ENCODE measurements at places on chromosomes 3 and 15.

DNA sequence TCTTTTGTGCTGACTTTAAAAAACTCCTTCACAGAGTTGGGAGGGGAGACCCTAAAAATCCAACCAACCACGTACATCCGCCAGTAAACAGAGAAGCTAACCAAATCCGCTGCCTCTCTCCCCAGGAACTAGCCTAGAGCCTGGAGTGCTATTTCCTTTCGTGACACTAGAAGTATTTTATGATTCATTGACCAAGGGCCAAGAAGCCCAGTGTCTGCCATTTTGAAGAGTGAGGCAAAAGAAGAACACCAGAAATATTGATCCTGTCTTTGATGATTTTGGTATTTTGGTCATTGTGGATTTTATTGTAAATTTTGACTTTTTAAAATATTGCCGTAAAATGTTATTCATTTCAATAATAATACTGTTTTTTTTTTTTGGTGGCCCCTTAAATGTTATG lies 10.5 kb upstream of the CTSH start:
- DNase-seq: no peak

DNA sequence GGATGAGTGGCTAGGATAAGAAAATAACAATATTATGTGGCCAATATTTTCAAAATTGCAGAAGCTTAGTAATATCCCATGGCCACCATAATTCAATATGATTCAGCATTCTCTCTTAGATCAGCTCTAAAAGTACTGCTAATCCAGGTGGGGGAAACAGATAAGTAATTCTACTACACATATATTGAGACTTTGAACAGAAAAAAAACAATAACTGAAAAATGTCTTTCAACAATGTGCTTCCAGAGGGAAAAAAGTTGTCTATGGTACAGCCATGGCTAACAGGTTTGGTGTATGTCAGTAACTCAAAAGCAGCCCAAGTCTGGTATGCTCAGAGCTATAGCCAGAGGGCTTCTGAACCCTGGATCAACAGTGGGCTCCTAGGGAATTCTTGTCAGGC lies 42.4 kb upstream of the PPIB start:
- no peak for DNase-seq

DNA sequence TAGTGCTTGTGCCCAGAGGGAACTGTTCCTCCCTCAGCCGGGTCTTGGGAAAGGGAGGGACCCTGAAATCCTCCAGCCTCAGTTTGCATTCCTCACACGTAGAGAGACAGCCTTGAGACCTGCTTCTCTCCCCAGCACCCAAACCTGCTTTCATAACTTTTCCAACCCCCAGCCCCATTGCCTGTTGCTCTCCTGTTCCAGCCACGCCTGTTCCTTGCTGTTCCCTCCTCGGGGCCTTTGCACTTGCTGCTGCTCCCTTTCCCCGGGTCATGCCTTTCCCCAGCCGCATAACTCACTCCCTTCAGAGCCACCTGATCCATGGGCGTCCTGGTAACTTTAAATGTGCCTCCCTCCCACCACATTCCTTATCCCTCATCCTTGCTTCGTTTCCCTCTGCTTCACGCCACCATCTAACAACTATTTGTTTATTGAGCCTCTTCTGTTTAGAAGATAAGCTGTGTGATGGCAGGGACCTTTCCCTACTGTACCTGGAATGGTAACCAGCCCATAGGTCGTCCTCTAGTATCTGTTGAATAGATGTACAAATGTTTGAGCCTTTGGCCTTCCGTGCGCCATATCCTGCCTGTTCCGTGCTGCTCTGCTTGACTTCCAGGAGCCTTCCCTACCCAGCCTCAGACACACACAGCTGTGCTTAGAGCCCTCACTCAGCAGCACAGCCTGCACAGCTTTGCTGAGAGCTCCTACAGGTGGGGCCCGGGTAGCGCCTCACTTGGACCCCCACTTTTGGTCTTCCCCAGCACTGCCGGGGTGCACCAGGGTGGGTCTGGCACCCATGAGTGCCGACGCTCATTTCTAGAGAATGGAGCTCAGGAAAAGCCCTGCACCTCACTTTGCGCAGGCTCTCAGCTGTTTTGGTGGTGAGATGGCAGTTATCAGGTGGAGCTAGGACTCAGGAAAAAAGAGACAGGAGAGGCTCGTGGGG lies 60.2 kb downstream of the SCN5A start:
- DNase-seq: no peak

- no peak for DNase-seq
These were observed 148.1 kb downstream of the WDR72 start for GRCh38 chr15:53611145-53611920.

- no peak for DNase-seq
These were observed 5.5 kb downstream of the ADAMTSL3 start for GRCh38 chr15:83659417-83659812.

- DNase-seq: no peak
These were observed 67.7 kb upstream of the OXTR start for GRCh38 chr3:8837162-8837561.

- DNase-seq: peak; percentile 25
These were observed 11.1 kb downstream of the RUVBL1 start for GRCh38 chr3:128112357-128112968.

GRCh38 chr15:25767356-25768151 lies 95.6 kb downstream of the ATP10A start:
- DNase-seq: no peak

GRCh38 chr15:94053626-94054025 lies 177.7 kb upstream of the MCTP2 start:
- DNase-seq: no peak

GRCh38 chr3:175386630-175387029 lies 527.5 kb downstream of the NAALADL2 start:
- no peak for DNase-seq

GRCh38 chr3:107995823-107996222 lies 95.0 kb downstream of the CD47 start:
- no peak for DNase-seq

- no peak for DNase-seq
These were observed 1.1 kb downstream of the GORASP1 start for GRCh38 chr3:39106281-39106811.

DNA sequence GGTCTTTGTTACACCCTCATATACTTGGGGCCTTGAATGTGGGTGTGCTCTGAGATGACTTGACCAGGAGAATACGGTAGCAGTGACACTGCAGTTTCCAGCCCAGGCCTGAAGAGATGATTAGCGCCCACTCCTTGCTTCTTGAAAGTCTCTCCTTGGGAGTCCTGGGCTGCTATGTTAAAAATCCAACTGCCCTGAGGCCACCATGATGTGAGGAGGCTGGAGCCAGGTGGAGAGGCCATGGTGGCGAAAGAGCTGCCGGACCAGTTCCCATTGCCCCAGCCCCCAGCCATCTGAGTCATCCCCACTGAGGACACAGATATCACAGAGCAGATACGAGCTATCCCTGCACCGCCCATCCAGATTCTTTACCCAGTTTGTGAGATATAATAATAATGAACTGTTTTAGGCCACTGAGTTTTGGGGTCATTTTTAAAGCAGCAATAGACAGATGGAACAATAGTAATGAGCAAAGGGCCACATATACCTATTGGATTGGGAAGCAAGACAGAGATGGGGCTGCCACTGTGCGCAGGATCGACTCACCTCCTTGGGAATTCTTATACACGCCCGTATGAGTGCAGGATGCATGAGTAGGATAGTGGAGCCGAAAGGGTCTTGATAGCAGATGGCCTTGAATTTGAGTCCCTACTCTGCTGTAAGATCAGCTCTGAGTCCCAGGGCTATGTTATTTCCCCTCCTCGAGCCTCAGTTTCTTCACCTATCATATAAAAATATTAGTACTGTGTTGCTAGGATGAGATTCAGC lies 12.1 kb upstream of the GATA2 start:
- DNase-seq: no peak

- no peak for DNase-seq
These were observed 4.2 kb downstream of the SLC25A20 start for GRCh38 chr3:48894516-48894915.

DNA sequence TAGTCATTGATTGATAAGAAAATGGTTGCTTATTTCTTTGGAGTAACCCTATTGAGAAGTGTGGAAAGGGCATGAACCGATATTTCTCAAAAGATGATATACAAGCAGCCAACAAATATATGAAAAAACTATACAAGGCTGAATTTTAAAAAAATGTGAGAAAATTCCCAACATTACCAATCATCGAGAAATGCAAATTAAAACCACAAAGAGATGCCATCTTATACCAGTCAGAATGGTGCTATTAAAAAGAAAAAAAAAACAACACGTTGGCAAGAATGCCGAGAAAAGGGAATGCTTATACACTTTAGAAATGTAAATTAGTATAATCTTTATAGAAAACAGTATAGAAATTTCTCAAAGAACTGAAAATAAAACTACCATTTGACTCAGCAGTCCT lies 77.7 kb upstream of the ROBO1 start:
- no peak for DNase-seq

DNA sequence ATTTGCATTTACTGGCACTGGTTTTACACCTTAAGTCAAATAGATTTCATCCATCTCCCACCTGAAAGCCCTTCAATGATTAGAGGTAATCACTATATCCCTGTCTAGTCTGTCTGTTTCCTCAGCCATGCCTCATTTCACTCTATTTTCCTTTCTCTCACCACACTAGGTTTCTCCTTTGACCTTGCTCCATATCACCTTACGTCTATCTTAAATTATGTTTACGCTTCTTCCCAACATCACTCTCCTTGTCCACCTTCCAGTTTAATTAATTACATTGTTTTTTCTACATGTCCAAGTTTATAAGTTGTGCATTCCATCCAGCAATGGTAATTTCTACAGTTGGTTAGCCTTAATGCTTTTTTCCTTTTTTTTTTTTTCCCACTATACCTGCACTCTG lies 396.7 kb upstream of the PDZRN3 start:
- no peak for DNase-seq

DNA sequence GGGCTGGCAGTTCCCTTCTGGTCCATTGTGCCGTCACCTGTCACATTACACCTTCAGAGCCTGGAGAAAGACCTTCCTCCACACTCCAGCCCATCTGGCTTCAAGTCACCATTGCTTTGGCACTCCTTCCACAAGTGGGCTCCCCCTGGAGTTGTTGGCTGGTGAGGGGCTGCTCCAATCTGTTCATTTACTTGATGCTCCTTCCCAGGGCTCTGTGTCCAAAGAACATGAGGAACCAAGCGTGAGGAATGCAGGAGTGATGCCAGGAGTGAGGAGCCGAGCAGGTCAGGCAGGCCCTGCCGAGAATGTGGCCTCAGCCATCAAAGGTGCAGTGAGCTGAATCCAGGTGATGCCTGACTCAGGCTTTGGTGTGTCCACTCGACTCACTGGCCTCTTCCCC lies 57.2 kb downstream of the OXNAD1 start:
- DNase-seq: no peak

- no peak for DNase-seq
These were observed 33.3 kb downstream of the KPNA1 start for GRCh38 chr3:122481390-122481789.

All from activated CD4-positive, alpha-beta T cell treated with anti-CD3 and anti-CD28 coated beads, Interleukin-2, amount 50 U/mL, for 1 hour (primary cell).